IMR-90 (cell line): ENCODE measurements at places on chromosomes 5 and 9.

- no peaks in the 10 kb centered on the region for H3K27me3 ChIP-seq
- no peak overlapping the region for H3K27ac ChIP-seq
- no peak overlapping the region for H3K4me3 ChIP-seq
- H3K4me1 ChIP-seq: no peaks in the 10 kb centered on the region
- no peaks in the 10 kb centered on the region for H3K36me3 ChIP-seq
- no peak for DNase-seq
Measured at GRCh38 chr5:6502421-6502820, 53.8 kb downstream of the UBE2QL1 start.

DNA sequence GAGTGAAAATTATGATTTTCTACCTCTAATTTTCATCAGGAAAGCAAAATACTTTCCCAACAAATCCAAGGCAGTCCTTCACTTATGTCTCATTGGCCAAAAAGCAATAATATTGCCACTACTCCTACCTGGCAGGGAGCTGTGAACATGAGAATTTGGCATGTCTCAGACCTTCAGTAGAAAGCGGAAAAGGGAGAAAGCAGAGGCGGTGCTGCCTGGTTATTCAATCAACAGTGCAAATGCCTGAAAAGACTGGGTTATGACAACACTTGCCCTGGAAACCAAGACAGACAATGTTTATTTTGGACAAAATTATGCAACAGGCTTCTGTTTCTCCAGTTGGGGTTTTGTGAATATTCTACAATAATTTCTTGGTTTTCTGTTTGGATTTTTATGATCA lies 194.4 kb downstream of the TAF11L14 start:
- H3K36me3 ChIP-seq: no peaks in the 10 kb centered on the region
- H3K27ac ChIP-seq: no peak overlapping the region
- no peak overlapping the region for H3K4me3 ChIP-seq
- no peaks in the 10 kb centered on the region for H3K4me1 ChIP-seq
- no peaks in the 10 kb centered on the region for H3K27me3 ChIP-seq

DNA sequence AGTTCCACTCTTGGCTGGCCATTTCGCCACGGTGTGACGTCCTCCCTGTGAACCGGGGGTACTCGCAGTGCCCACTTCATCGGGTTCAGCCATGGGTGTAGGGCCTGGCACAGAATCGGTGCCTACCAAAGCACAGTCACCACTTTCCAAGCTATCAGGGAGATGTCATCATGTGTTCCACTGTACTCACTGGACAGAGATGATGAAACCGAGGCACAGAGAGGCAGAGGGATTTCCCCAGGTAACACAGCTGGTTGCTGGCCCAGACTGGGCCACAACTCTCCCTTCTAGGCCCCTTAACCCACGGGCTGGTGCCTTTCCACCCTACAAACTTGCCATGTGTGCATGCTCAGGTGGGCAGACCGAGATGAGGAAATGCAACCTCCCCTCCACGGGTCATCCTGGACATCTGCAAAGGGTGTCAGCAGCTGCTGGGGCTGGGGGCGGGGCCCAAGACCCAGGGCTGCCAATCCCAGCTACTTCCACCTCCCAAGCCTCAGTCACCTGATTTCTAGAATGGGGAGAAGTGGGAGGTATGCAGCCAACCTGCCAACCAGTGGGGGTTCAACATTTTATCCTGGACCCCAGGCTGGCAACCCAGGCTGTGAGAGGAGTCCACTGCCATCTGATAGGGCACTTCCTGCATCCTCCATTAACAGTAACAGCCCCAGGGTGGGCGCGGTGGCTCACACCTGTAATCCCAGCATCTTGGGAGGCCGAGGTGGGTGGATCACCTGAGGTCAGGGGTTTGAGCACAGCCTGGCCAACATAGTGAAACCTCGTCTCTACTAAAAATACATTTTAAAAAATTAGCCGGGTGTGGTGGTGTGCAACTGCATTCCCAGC lies 893 bp upstream of the SH2D3C start:
- H3K27ac ChIP-seq: no peak overlapping the region
- no peaks in the 10 kb centered on the region for H3K36me3 ChIP-seq
- H3K27me3 ChIP-seq: peaks cover 11% of the 10 kb centered on the region
- DNase-seq: no peak
- H3K4me3 ChIP-seq: no peak overlapping the region

- H3K27me3 ChIP-seq: no peaks in the 10 kb centered on the region
- H3K36me3 ChIP-seq: no peaks in the 10 kb centered on the region
- no peak overlapping the region for H3K27ac ChIP-seq
- H3K4me3 ChIP-seq: no peak overlapping the region
Measured at GRCh38 chr5:122611406-122611805, 163.5 kb upstream of the SNX2 start.
